ENCODE measurements at places on chromosomes 3 and 15.
A peak's percentile ranks its signal among the peaks of the same experiment; 100 is the strongest.

- no peak for DNase-seq
Observed at GRCh38 chr3:87792534-87793336, 266.1 kb downstream of the CGGBP1 start.

DNA sequence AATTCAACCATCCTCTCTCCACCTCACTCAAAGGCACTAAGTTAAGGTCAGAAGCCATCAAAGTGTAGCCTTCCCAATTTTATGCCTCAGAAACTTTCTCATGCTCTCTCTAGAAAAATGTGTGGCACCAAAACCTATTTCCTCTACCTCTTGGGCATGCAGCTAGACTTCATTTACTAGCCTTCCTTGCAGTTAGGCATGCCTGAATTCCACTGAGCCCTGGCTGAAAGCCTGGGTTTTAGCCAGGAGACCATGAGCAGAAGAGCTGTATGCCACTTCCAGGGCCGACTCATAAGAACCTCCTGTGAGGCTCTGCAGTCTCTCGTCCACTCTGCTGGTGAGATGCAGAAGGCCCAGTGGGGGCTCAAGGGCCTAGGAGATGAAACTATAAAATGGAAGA, 145.0 kb downstream of the MYLK start:
- no peak for DNase-seq

GRCh38 chr15:99818872-99819271, 85.6 kb upstream of the LYSMD4 start:
- DNase-seq: no peak

- no peak for DNase-seq
Observed at GRCh38 chr15:51907136-51907862, 64.3 kb downstream of the LEO1 start.

GRCh38 chr3:113662824-113663223, 33.6 kb downstream of the USF3 start:
- no peak for DNase-seq

DNA sequence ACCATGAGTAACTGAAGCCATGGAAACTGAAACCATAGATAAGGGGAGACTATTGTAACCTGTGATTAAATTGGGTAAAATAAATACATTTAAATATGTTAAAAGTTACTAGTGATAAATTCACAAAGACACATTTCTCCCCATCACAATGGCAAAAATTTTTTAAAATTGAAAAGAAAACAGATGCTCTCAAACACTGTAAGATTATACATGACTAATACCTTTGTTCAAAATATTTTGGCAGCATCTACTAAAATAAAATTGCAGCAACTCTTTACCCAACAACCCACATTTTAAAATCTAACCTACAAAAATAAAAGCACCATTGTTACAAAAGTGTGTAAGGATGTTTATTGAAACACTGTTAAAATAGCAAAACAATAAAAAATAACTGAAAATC, 93.3 kb downstream of the CLASP2 start:
- no peak for DNase-seq

DNA sequence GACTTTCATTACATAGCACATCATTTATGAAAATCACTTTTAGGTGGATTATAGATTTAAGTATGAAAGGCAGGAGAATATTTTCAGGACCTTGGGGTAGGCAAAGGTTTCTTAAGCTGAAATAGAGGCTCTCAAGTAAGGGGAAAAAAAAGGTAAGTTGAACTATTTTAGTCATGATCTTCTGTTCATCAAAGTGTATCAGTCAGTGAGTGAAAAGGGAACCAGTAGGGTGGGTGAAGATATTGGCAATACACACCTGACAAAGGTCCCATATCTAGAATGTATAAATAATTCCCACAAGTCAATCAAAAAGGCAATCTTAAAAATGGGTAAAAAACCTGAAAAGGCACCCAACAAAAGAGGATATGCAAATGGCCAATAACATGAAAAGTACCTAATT, 218.6 kb downstream of the KLF13 start:
- DNase-seq: no peak

- no peak for DNase-seq
Observed at GRCh38 chr15:52406601-52407000, 111.0 kb upstream of the MYO5C start.

DNA sequence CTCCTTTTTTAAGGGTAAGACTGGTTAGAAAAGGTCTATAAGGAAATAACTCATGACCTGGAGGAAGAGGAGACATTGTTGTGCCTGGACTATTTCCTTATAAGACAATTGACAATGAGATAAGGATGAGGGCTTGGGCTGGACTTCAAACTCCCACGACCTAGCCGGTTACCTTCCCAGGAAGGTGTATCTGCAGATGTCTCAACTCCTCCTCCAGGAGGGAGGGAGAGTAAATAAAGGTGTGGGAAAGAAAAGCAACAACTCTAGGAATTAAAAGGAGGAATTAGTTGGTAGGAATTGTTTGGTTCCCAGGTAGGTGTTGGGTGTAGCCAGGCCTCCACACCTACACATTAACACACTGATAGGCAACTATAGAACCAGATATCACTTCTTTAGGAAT, 97.8 kb upstream of the TBL1XR1 start:
- DNase-seq: no peak

DNA sequence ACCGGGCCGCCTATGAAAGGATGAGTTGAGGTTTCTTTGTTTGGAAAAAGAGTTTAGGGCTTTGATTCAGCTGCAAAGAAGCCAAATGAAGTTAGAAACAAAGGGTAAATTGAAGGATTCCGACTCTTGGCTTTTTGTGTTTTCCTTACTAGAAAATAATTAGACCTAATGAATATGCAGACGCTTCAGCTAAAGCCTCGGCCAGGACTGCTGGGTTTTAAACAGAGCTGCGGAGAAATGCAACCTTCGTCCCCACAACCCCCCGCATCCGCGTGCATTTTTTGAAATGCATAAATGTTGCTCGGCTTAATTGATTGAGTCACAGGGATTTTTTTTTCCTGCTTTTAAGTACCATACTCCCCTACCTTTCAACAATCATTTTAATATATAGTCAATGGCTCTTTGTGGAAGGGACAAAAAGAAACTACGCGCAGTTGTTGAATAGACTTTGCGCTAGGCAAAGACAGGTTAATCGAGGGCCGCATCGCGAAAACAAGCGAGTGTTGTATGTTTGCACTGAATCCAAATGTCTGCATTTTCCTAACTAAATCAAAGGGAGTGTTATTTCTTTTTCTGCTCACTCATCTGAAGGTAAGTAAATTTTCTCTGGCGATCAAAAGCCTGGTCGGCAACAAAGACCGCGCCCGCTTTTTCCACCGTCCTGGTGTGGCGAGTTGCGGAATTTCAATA, 1.3 kb upstream of the ZIC4 start:
- no peak for DNase-seq

- DNase-seq: no peak
Observed at GRCh38 chr3:42166214-42166613, 75.1 kb downstream of the TRAK1 start.

GRCh38 chr15:63389902-63390670, 8.4 kb upstream of the CA12 start:
- DNase-seq: no peak

GRCh38 chr15:88872106-88872505, 23.2 kb downstream of the HAPLN3 start:
- no peak for DNase-seq

- no peak for DNase-seq
Observed at GRCh38 chr15:25663515-25663914, 199.6 kb downstream of the ATP10A start.

- DNase-seq: no peak
Observed at GRCh38 chr15:27426805-27427204, 455.8 kb downstream of the GABRG3 start.

GRCh38 chr15:77991029-77991406, 86.5 kb downstream of the TBC1D2B start:
- DNase-seq: no peak

DNA sequence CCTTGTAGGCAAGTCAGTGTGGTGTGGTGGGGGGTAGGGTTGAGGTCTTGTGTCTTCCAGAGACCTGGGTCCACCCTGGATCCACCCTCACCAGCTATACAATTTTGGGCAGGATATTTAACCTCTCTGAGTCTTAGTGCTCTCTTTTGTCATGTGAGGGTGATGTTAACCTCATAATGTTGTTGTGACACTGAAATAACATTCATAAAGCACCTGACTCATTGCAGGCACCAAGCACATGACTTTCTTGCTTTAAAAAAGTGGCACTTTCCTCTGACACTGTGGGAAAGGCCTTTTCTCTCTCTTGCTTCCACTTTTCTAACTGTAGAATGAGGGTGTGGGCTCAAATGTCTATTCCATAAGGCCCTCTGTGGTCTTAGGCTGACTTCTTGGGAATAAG, 75.5 kb downstream of the SCN10A start:
- DNase-seq: no peak

GRCh38 chr15:52295421-52296001, at the start of gene MYO5C:
Gene MYO5C, minus strand, starts transcription at chr15:52295804. Its CDS starts 168 bp downstream, at chr15:52295636.
- peak; percentile 28 for DNase-seq

- no peak for DNase-seq
Observed at GRCh38 chr3:157368171-157368570, 68.5 kb upstream of the PTX3 start.

DNA sequence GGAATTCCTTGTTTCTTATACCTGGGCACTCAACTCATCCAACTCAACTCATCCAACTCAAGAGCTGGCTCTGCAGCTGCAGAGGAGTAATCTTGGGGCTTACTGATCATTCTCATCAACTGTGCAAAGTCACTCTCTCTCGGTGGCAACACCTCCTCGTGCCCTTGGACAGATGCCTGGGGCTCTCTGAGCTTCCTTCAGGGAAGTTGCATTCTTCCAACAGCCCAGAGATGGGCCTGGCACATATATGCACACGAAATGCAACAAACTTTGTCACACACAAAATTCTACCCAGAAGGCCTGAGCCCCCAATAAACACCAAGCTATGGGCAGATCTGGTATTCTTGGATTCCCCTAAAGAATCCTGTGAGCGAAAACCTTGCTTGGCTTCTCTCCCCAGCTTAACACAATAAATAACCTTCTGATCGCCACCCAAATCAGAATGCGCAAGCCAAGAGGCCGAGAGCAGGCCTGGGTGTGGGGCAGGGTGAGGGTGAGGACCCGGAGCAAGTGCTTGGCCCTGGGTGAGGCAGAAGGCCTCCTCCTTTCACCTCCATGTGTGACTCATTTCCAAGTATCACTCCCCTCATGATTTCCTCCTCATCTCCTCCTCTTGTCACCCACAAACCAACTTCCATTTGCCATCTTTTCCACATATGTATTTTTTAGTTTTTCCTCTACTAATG, 15.4 kb downstream of the TGM5 start:
- DNase-seq: no peak

DNA sequence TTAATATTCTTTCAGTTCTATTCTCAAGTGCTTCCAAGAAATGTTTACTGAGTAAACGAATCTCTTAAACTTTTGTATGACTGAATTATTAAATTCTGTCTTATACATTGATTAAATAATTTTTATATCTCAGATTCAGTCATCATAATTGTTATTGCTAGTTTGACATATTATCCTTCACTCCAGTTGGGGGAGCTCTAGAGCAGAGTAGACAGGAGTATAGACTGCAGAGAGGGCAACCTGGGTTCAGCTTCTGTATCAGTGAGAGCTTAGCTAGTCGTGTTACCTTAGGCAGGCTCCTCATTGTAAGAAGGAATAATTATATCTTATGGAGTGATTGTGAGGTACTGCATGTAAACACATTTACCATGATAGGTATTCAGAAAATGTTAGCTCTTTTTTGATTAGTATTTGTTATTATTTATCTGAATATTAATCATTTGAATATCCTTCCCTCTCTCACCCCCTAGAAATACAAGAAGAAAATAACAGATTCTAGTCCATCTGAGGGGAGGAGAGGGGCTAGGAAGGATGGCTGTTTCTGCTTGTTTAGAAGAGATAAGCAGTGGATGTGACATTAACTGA, 31.0 kb upstream of the ZCWPW2 start:
- no peak for DNase-seq

DNA sequence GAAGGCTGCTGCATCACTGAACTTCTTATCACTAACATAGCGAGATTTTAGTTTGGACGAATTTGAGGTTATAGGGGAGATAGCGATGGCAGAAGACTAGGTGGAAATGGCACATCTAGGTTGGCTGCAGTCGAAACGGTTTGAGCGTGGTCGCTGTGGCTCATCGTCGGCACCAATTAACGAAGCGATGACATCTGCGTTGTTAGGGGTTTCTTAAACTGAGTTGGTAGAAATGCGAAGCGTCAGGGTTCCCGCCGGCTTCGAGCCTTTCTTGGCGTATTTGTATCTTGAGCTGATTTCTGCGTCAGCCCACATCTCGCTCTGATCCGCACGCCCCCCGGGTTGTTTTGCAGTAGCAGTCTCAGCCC, 319 bp downstream of the LNP1 start:
- DNase-seq: no peak

DNA sequence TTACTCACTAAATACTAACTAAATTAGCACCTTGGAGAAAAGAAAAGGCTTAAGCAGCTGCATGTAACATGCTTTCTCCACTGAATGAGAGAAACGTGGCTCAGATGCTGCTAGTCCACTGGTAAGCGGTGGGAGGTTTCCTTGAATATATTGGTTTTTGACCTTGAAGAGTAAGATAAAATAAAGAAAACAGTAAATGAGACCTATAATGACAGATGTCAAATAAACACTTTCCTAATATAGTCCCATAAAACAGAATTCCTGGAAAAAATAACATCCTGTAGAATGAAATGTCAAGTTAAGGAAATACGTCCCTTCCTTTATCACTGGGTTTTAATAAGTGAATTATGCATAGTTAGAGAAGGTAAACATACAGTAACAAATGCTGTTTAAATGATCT, 215.0 kb downstream of the DPH6 start:
- DNase-seq: no peak

- no peak for DNase-seq
Observed at GRCh38 chr3:33441225-33441976, 1.2 kb upstream of the UBP1 start.

DNA sequence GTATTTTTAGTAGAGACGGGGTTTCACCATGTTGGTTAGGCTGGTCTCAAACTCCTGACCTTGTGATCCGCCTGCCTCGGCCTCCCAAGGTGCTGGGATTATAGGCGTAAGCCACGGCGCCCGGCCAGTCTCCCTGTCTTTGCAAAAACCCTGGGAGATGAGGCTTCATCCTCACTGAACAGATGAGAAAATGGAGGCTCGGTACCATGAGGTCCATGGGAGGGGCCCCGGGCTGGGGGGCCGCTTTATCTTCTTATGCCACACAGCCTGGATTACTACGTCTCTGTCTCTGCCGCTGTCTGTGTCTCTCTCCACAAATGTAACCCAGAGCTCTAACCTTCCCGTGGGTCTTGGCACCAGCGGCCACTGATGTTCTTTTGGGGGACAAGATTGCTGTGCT, 39.1 kb downstream of the ABTB1 start:
- no peak for DNase-seq

DNA sequence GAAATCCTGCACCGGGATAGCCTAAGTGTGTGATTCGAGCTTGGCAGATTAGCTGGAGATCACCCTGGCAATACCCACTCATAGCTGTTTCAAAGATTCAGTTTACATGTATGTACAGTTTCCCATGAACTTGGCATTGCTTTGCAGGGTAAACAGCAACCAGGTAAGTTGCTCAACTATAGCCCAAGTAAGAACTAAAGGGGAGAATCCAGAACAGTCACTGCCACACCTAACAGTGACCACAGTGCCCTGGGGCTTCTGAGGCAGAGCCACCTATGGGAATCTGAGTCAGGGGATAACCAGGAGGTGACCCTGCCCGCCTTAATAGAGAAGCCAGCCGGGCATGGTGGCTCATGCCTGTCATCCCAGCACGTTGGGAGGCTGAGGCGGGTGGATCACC, 15.9 kb downstream of the CDAN1 start:
- no peak for DNase-seq

Data from GM12891 (cell line).